Left hindlimb (tissue), 1 donor: ENCODE measurements at places on chromosomes 1 and 21.

DNA sequence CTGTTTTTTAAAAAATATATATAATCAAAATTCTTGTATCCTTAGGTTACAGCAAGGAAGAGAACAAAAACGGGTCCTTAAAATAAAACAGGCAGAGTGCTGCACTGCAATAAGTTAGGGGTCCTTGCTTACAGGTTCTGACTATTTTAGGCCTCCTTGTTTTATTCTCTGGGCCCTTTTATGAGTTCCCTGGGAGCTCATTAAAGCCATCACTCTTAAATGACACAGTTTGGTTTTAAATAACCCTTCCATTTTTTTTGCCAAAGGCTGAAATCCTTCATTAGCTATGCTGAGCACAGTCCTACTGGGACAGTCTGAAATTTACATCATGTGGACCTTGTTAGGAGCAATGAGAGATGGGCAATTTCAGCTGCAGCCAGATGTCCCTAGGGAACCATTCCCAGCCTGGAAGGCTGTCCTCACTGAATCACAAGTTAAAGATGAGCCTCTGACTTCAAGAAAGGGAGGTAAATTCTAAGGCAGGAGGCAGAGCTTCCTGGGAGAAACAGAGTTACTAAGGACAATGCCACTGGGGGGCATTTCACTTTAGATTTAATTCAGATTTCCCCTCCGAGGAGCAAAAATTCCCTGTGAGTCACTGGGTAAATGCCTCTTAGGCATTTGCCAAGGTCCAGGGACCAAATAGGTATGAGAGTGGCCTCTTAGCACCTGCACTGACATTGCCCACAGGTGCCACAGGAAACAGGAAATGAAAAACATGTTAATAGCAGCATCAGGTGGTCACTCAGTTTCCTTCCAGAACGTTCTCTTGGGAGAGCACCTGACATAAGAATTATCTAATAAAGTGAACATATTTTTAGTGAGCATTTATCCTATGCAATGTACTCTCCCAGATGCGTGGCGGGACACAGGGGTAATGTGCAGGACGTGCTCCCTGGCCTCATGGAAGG, 3.8 kb upstream of the MUL1 start:
- DNase-seq: no peak

DNA sequence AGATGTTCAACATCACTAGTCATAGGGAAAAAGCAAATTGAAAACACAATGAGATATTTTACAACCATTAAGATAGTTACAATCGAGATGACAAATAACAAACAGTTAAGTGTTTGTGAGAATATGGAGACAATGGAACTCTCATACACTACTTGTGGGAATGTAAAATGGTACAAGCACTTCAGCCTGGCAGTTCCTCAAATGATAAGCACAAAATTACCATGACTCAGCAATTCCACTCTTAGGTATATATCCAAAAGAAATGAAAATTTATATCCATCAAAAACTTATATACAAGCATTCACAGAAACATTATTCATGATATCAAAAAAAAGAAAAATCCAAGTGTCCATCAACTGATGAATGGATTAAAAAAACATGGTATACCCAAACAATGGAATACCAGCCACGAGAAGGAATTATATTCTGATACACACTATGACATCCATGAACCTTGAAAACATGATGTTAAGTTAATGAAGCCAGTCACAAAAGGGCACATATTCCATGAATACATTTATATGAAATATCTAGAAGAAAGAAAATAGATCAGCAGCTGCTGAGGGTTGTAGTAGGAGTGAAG, 76.4 kb downstream of the EVI5 start:
- DNase-seq: no peak

DNA sequence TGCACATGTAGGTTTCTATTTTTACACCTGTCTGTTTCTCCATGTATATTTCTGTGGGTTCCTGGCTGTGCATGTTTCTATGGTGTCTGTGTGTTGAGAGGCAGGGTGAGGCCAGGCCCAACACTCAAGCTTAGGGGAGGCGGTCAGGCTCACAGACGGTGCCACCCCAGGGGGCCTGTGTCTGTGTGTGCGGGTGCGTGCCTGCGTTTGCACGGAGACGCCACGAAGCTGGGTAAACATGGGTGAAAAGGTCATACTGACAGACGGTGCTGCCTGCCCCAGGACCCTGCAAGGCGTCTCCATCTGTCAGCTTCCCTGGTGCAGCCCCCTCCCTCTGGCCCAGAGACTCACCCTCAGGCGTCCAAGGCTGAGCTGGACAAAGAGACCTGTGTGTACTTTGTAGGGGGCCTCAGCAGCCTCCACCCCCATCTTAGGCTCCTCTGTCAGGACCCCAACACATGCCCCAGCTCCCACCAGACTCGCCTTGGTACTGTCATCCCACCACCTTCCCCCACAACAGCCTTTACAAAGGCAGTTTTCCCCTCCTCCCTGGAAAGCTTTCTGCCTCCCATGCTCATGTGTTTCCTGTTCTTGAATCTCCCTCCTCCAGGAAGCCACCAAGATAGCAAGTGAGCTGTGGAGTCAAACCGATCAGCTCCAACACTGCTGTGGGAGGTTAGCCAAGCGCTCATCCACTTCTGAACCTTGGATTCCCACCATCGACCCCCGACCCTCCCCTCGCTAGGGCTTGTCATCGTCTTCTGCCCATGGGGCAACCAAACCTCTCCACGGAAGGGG, 34.1 kb downstream of the PTPRF start:
- no peak for DNase-seq

- no peak for DNase-seq
These were observed 753 bp downstream of the C1orf210 start for GRCh38 chr1:43284546-43285110.

GRCh38 chr1:22204989-22205913, 62.4 kb upstream of the WNT4 start:
- peak; percentile 49 for DNase-seq

- no peak for DNase-seq
These were observed 163.1 kb upstream of the BEND5 start for GRCh38 chr1:48939828-48940227.

DNA sequence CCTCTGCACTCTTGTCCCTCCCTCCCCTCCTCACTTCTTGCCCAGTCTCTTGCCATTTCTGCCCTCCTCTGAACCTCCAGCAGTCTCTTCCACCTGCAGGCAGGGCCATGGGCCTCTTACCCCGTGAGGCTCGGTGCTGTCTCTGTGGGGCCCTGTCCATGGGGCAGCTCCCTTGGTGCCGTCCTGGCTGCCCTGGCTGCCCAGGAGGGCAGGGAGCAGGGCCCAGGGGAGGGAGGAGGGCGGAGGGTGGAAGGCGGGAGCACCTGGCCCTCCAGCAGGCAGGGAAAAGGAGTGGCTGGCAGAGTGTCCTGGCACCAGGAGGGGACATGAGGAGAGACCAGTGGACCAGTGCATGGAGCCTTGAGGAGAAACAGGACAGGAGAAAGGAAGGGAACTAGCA, at the start of gene RORC:
Gene RORC (minus strand): TSS at position 198 of the 400 bp plus-strand sequence. CDS start 38 bp downstream, at position 160.
- no peak for DNase-seq

- DNase-seq: no peak
These were observed 92.5 kb downstream of the ITSN1 start for GRCh38 chr21:33734818-33735217.

GRCh38 chr1:43276673-43277072, 6.9 kb downstream of the TMEM125 start:
- no peak for DNase-seq

DNA sequence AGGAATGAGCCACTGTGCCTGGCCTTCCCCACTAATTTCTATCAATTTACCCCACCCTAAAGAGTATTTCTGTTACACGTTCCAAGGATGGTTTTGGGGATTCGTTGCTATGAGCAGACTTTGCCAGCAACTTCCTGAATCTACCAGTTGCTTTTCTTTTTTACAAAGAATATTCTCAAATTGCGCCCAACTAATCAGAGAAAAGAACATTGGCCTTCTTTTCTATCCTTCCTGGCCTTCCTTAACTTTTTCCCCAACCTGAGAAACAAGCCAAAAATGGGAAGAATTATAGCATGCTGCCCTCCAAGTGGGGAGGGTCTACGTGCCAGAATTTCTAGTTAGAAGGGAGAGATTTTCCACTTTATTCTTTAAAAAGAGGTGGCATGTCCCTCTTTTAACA, 44.9 kb upstream of the SLC45A1 start:
- DNase-seq: no peak

GRCh38 chr1:160862203-160863060, at the start of gene CD244:
Gene CD244 (minus strand): TSS chr1:160862887. CDS start chr1:160862677, 210 bp downstream.
- DNase-seq: no peak

DNA sequence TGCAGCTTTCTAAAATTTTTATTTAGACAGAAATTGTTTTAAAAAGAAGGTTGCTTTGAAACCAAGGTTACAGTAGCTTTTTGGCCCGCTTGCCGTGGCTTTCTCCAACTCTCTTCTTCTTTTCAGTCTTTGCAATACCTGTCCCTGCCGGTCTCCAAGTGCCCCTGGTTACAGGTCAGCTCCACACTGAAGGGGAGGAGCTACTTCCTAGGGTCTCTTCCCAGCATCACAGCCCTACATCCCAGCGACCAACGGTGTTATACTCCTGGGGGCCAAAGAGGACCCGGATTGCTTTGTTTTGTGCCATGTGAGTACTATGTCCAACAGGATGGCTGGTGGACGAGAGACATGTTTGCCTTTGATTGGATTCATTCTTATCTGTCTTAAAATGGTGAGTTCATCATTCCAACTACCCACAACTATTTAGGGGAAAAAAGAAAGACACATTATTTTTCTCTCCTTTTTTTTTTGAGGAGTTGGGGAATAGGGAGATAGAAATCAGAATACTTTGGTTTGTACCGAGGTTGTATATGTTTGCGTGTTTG, at the start of gene FNDC7:
Gene FNDC7 (plus strand): TSS at position 303 of the 545 bp plus-strand sequence. CDS start 26 bp downstream, at position 329.
- DNase-seq: no peak
